Adipocyte (in vitro differentiated cells): ENCODE measurements at places on chromosomes 11 and 22.

DNA sequence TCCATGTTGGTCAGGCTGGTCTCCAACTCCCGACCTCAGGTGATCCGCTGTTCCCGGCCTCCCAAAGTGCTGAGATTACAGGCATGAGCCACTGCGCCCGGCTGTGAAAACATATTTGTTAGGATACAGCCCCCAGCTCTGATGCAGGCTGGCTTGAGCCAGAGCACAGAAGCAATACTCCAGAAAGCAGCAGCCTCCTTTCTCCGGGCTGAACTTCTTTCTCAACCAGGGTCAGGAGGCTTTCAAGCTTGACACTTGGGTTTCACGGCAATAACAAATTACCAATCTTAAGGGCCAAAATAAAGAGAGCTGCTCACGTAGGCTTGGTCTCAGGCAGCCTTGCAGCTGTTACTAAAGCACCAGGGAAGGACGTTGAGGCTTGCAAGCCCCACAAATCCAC, 10.8 kb upstream of the CECR2 start:
- DNase-seq, result no peak

DNA sequence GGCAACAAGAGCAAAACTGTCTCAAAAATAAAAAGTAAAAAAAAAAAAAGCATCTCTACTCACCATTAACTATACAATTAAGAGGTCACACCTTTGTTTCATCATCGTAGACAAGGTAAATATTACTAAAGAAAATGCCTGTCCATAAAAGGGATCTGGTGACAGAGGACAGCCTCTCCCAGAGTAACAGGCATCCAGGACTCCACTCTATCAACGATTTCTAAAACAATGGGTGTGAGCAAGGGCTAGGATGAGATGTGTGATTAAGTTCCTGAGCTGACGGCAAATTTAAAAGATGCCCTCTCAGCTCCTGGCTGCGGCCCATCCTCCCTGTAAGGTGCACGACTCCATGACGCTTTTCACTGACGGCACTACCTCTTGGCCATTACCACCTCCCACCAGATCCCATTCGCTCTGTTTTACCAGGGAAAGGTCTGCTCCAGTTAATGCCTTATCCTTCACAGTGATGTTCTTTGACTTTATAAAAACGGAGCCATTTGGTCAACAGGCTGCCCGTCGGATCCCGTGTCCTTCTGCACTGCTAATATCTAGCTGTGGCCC, 2.3 kb upstream of the TMEM45B start:
- DNase-seq, result no peak

DNA sequence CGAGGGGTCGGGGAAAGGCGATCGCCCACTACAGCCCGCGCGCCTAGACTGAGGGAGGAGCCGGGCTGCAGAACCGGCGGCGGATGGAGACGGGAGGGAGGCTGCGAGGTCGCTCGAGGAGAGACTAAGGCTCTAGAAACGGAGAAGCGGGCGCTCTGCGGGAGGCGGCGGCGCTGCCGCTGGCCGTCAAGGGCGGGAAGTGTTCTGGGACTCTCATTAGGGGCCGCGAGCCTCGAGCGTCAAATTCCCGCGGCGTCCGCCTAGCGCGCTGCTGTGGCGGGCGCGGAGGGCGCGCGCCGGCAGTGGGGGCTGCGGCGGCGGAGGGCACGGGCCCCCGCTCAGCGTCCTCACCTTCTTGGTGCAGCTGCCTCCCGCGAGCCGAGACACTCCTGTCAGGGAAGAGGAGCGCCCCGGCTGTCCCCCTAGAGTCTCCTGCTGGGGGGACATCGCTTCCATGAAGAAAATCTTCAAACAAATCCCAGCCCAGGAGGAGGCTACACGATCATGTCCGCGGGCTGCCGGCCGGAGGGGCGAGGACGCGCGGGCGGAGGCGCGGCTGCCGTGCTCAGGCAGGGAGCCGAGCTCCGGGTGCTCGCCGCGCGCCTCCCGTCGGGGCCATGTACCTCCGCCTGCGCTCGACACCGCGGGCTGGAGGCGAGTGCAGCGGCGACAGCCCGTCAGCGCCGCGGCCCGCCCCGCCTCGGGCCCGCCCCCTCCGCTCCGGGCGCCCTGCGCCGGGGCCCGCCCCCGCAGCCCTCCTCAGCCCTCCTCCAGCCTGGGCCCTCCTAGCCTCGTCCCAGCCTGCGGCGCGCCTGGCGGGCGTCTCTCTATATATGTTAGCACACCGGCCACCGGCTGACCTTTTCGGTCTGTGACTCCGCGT, at the start of gene ARHGAP20:
TSS of gene ARHGAP20 (minus strand) at position 662 of the 883 bp plus-strand sequence. CDS start at position 456, 206 bp downstream.
- DNase-seq, result peak; percentile 89

DNA sequence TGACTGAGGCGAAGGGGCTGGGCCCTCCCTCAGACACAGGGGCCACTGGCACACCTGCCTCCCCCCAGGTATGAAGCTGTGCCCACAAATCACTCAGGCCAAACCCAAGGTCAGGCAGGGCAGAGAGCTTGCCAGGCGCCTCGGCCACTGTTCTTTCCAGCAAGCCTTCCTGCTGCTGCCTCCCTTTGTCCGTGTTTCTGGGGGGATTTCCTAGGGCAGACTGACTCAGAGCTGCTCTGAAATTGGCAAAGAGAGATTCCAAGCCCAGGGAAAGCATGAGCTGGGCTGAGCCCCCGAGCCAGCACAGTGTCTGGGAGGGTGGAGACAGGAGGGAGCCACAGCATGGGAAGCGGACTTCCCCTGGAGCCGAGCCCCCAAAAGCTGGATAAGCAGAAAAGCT, 33.2 kb downstream of the PPP2R1B start:
- DNase-seq, result peak; percentile 85

DNA sequence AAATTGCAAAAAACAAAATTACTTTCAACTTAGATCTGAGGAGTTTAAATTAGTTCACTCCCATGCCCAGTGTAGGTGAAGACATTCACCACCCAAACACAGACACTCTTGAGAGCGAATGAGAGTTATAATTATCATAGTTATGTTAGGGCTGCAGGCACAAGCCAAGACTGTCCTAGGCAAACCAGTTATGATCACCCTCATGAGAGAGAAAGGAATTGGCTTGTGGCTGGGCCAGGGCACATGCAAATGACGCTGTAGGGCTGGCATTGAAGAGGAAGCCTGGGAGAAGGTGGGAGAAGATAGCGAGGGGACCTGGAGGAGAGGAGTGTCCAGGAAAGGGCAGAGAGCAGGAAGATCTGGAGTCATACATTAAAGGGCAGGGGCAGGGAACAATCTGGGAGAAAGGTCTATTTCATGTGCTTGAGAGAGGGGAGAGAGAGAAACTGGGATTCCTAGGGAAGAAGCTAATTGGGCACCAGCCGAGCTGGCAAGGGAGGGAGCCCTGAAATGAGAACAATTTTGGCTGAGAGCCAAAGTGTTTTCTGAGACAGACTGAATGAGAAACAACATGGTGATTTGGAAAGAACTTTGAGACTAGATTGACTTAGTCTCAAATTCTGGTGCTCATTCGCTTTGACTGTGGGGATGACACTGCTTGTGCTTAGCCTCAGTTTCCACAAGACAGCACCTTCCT, 279.9 kb downstream of the KIRREL3 start:
- DNase-seq, result peak; percentile 26

DNA sequence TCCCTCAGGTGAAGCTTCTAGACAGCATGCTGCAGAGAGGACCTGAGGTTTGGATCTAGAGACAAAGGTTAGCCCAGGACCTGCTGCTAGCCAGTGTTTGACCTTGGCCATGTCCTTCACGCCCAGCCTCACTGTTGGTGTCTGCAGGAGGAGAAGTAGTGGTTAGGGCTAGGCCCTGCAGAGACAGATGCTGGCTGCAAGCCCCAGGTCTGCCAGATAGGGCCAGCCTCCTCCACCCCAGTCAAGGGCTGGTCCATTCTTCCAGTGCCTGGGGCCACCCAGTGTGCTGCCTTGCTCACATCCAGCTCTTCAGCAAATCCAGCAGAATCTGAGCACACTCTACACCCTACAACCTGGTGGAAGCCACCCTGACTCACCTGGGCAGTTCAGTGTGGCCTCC, 21.5 kb upstream of the MIEF1 start:
- DNase-seq, result no peak

DNA sequence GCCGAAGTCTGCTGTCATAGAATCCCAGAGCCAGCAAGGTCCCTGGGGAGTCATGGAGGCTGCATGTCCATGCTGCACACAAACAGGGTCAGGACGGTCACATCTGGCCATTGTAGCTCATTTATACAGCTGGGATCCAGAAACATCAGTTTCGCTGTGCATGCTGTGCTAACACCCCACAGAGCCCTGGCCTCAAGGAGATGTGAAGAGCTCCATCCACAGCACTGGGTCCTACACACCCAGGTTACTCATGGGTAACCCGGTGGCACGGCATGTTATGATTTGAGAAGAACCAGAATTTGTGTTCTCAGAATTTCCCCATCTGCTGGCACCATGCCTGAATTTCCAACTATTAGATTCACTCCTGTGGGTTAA, 146.3 kb upstream of the ARHGAP20 start:
- peak; percentile 65 for DNase-seq
